Femur (tissue), 1 donor: ENCODE measurements at places on chromosomes 5 and 9.

GRCh38 chr5:10424124-10424731 lies 17.5 kb upstream of the ROPN1L start:
- no peak for DNase-seq

DNA sequence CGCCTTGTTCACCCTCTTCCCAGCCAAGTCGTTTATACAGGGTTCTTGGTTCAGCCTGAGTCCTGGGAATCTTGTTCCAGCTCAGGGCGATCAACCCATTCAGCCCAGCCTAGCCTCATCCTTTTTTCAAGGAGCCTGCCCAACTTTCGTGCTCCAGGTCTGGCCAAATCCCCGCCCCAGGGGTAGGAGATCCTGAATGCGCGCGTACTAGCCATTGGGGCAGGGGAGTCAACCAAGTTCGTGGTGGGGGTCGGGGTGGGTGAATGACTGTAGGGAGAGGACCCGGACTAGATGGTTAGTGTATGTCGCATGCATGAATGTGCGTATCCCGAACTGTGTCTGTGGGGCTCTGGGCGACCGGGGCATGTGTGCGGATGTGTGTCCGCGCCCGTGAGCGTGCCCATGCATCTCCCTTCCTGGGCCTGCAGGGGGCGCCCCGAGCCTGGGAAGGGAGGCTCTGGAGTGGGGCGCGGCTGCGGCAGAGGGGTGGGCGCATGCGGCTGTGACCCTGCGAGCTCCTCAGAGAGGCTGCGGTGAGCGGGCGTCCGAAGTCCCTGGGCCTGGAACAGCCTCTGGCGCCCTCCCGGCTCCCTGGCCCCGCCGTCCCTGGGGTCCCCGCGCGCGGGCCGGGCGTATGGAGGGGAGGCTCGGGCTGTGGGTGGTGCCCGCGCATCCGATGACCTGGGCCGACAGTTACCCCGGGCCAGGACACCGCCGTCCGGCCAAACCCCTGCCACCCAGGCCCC lies 8.7 kb downstream of the CCL21 start:
- DNase-seq: peak; percentile 81

DNA sequence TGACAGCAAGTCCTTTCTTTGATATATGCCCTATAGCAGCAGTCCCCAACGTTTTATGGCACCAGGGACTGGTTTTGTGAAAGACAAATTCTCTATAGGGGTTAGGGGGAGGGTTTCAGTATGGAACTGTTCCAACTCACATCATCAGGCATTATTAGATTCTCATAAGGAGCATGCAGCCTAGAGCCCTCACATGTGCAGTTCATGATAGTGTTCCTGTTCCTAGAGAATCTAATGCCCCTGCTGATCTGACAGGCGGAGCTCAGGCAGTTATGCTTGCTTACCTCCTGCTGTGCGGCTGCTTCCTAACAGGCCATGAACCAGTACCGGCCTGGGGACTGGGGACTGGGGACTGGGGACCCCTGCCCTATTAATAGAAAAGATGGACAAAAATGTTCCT lies 2.7 kb upstream of the RAPGEF6 start:
- no peak for DNase-seq

- DNase-seq: no peak
Observed at GRCh38 chr9:117815315-117815714, 111.1 kb downstream of the TLR4 start.

DNA sequence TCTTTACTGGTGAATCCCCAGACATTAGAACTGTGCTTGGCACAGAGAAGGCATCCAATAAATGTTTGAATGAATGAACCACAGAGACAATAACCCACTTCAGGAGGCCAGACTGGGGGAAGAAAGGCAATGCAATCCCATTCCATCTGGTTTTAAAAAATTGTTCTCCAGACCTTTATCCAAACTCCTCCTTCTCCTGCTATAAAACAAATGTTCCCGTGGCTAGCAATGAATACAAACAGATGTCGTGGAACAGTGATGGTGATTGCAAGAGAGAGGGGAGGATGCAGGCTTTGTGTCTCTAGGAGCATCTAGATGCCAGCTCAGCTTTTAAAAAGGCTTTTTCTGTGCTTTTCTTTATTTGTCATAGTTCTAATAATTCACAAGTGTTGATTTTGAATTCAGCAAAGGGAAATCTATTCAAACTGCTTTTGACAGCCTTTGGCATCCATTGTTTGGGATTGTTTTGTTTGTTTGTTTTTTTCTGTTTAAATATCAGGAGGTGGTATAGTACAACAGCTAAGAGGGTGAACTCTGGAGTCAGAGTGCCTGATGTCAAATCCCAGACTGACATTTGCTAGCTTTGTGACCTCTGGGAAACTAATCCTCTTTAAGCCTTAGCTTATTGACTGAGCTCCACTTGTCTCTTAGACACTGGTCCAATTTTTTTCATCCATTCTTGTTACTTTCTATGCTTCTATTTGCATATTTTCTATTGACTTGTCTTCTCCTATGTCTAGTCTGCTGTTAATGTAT lies 59.1 kb downstream of the TNFSF15 start:
- no peak for DNase-seq

GRCh38 chr9:84812355-84812754 lies 142.8 kb downstream of the NTRK2 start:
- no peak for DNase-seq

DNA sequence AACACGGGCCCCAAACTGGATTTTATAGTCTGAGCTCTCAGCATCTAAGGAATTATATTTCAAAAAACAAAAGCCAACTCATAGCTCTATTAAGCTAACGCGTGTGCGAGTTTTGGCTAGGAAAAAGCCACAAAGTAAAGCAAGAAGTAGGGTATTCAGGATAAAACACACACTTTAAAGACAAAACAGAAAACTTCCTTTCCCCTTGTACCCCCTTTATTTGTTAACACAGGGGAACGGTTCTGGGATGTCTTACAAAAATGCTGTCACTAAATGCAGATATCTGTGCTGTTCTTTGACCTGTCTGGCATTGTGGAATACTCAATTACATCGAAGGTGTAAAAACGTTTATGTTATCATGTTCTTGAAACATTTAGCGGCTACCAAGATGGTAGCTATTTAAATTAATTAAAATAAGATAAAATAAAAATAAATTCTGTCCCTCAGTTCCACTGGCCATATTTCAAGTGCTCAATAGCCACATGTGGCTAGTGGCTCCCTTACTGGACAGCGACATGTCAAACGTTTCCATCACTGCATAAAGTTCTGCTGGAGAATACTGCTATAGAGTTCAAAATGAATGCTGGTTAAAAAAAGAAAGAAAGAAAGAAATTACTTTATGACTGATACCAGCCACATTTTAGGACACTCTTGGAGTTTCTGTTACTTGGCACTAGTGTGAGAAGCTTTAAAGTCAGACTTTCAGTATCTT lies 7.2 kb upstream of the MEF2C start:
- no peak for DNase-seq
